ENCODE measurements at places on chromosomes 3 and 15.

- DNase-seq = no peak
Observed at GRCh38 chr3:131883086-131883485, 151.7 kb downstream of the CPNE4 start.

DNA sequence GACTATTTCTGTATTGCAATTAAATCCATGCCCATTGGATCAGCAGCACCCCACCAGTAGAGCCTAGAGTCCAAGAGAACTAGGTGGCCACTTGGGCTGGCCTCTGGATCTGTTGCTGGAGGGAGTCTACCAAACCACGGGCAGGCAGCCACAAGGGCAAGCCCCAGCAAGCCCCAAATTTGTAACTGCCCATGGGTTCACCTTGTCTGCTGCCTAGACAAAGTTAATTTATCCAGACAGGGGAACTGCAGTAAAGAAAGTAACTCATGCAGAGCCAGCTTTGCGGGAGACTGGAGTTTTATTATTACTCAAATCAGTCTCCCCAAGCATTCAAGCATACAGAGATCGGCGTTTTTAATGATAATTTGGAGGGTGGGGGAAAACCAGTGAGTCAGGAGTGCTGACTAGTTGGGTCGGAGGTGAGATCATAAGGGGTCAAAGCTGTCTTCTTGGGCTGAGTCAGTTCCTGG is 74.0 kb upstream of the TERB2 start:
- DNase-seq = no peak

GRCh38 chr3:23941440-23941839 is 3.6 kb upstream of the NR1D2 start:
- no peak for DNase-seq

DNA sequence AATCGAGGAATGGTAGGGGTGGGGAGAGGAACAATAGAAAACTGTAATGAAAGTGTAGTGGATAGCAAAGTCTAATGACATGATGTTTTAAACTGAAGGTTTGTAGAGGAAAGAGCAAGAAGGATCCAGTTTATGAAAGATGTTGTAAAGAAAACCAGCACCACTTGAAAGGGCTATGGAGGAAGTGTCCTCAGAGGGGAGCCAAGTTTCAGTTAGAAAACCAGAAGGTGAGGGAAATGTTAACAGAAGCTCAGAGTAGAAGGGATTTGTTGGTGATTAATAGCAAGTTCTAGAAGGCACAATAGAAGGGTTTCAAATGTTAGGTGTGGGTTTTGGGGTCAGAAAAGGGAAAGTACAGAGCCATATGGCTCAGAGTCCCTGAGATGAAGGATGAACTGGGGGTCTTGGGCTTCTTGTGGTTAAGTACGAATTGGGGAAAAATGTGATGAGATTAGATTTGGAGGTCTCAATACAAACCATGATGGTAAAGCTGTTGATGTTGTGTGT is 33.8 kb upstream of the LRRC58 start:
- no peak for DNase-seq

DNA sequence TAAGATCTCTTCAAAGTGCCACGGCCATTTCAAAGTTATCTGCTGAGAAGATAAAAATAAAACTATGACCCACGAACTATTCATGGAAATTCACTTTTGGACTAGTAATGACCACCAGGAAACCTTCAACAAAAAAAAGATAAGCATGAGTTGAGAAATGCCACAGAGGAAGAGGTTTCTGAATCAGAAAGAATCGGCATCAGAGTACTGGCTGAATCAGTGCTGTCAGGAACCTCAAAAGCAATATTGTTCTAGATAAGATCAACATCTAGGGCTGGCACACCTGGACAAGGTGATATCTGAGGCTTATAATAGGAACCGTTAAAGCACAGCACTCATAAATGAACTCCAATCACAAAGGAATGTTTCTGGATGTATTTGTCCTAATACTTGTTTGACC is 72.7 kb downstream of the PEAK1 start:
- no peak for DNase-seq

DNA sequence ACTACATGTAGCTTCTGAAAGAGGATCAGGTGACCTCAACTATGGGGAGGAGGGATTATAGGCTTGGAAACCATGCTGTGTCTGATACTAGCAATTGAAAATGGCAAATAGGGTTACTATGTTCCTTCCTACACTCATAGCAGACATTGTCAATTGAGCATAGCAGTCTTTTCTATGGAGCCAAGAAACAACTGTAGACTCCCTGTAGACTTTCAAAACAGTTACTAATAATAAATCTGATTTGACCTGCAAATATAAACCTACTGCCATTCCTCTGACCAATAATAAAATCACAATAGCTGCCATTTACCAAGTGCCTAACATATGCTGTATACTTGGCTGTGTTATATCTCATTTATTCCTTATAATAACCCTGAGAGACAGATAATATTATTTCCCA is 8.5 kb upstream of the ARL14 start:
- DNase-seq = no peak

GRCh38 chr15:36585774-36586173 is 6.3 kb downstream of the CDIN1 start:
- no peak for DNase-seq

DNA sequence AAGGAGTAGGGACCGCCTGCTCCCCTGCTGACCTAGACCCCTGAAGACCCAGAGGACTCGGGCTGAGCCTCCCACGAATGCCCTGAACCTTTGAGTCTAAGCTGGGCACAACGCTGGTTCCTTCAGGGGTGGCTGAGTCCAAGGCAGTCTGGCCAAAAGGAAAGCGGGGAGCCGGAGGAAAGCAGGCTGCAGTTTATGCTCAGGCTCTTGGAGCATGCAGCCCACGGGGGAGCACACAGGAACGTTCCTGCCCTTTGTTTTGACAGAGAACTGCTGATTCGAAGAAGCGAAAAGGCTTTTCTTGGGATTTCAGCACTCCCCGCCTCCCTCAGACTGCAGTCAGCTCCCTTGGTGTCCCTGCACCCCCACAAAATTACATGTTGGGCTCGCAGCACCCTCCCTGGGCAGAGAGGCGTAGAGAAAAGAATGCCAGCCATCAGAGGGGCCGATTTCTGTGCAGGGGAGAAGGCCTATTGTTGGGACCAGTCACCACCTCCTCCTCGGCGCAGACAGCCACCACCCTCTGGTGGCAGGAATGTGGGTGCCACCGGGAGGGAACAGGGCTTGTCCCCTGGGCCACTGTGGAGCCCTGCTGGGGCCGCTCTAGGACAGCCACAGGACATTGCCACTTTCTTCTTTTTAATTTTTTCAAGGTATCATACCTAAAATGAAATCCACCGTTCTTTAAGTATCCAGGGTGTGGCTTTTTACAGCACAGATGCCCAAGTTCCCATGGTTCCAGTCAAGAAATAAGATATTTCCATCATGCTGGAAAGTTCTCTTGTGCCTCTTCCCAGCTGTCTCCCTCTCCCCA is 72.2 kb downstream of the SMAD6 start:
- peak; percentile 90 for DNase-seq

DNA sequence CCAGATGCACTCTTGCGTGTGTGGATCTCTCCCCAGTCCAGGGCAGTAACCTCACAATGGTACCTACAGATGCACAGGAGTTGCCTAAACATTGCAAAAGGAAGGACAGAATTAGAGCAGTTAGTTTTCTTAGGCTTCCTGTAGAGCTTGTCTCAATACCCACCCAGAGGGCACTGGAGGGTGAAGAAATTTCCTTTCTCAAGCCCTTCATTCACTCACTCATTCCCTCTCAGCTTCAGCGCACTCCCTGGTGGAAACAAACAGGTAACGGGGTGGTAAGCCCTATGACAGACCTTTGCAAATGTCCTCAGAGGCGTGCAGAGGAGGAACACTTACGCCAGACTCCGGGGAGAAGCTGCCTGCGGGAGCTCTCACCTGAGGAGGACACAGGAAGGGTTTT is 267.4 kb upstream of the HES1 start:
- no peak for DNase-seq

GRCh38 chr3:184666442-184666841 is 45.4 kb downstream of the MAGEF1 start:
- DNase-seq = no peak

DNA sequence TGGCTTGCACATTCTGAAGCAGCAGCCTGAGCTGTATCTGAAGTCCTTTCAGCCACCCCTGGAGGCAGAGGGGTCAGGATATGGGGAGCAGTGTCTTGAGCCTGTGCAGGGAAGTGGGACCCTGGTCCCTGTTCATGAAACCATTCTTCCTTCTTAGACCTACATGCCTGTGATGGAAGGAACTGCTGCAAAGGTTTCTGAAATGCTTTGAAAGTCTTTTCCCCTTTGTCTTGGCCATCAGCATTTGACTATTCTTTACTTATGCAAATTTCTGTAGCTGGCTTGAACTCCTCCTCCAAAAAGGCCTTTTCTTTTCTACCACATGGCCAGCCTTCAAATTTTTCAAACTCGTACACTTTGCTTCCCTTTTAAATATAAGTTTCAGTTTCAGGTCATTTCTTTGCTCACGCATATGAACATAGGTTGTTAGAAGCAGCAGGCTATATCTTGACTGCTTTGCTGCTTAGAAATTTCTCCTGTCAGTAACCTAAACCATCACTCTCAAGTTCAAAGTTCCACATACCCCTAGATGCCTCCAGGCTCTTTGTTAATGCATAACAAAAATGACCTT is 62.3 kb downstream of the GALK2 start:
- no peak for DNase-seq

DNA sequence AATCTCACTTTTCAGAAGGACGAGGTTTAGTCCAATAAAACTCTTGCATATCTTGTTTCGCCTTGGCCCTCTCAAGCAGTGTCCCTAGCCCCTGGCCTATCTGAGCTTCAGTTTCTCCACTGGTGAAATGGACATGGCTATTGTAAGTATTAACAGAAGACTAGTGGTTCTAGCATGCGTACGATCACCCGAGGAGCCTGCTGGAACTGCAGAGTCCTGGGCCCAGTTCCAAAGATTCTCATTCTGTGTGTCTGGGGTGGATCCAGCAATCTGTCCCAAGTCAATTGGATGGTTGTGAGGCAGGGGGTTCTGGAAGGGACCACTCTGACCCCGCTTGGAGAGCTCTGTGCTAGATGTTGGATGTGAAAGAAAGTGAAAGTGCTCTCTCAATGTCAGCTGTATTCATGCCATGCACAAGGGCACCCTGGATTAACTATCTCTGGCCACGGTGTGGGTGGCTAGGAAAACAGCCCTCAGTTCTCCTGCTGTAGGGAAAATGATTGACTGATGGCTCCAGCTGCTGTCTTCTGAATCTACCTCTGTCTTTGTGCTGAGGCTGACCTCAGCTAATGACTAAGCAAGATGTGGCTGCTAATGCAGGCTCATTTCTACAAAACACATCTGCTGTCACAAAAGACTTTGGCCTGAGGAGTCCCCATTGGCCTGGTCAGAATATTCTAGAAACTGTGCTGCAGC is 1.9 kb upstream of the PLA1A start:
- DNase-seq = no peak

GRCh38 chr15:42772144-42772543 is 35.2 kb upstream of the CDAN1 start:
- no peak for DNase-seq

GRCh38 chr15:51022206-51022605 is 72.5 kb downstream of the TNFAIP8L3 start:
- DNase-seq = no peak

DNA sequence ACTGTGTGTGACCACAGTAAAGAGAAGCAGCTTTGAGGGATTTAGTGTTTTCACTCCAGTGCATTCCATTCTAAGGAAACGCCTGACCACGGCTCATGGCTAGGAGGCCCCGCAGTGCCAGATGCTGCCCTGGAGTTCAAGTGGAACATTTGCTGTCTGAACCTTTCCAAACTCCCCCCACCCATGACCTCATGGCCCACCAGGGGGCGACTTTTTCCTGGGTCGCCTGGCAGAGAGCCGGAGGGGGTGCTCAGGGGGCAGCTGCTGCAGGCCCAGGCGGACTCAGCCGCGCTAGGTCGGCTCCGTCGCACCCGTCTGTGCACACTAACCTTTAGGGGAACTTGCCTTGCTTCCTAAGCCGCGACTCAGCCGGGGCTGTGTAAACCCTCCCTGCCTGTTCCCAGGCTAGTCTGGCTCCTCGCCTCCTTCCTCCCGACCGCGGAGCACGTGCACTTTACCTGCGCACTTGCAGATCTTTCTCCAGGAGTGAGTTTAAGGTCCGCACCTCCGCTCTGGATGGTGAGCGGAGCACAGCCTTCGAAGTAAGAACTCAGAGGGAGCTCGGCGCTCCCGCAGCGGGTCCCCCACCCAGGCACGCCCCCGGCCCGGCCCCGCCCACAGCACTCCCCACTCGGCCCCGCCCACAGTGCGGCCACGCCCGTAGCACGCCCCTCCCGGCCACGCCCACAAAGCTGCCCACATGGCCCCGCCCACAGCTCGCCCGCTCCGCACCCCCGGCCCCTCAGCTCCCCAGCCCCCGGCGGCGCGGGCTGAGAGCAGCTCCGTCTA is at the start of gene OCA2:
OCA2 (minus strand) TSS at position 550 of the 789 bp plus-strand sequence. CDS start 17,441 bp downstream, outside the sequence.
- peak; percentile 52 for DNase-seq

DNA sequence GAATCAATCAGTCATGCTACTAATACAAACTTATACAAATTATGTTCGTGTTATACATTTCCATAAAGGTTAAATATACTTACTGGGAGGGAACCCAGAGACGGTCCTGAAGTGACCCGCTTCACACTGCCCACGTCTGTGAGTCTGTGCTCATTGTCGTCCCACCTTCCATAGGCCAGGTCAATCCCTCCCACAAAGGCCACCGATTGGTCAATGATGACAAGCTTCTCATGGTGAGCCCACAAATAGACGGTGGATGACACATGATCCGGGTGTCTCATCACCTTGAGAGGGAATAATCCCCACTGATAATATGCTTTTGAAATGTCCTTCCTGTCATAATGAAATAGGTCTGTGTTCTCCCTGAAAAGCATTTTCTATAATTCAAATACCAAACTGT is 121.7 kb downstream of the PLD1 start:
- DNase-seq = no peak

- DNase-seq = no peak
Observed at GRCh38 chr15:92071045-92071634, 217.6 kb downstream of the SLCO3A1 start.

GRCh38 chr3:72327008-72327407 is 521.2 kb downstream of the SHQ1 start:
- DNase-seq = no peak

DNA sequence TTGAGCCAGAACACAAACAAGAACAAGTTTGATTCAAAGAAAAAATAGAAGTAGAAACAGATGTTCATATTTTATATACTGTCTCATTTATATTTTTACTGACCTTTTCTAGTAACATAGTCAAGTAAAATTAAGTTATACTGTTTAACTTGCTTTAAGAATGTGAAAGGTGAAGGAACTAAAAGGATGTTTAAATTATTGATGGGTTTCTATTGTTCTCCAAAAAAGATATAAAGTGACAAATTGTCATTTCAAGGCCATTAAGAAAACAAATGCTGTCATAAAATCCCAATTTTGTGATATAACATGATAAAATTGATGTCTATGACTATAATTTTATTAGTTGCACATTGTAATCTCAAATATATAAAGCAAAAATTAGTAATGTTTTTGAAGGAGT is 7.3 kb downstream of the GPR149 start:
- no peak for DNase-seq

DNA sequence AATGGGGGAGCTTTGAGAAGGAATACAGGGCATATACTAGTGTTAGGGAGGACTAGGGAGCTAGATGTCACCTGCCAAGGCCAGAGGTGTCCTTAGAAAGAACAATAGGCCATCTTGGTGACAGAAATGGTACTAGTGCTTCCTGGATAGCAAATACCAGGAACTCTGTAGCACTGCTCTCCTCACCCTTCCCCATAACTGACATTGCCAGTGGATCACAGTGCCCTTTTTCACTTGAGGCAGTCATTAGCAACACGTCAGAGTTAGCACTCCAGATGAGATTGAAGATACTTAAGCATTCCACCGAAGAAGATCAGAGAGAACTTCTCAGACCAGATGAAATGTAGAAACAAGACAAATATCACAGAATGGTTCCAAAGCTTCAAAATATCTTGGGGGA is 103.1 kb upstream of the PDZRN3 start:
- no peak for DNase-seq
